ENCODE measurements at places on chromosomes 2 and 18.

GRCh38 chr2:236311286-236311685 is 47.1 kb upstream of the ASB18 start:
- DNase-seq: no peak

DNA sequence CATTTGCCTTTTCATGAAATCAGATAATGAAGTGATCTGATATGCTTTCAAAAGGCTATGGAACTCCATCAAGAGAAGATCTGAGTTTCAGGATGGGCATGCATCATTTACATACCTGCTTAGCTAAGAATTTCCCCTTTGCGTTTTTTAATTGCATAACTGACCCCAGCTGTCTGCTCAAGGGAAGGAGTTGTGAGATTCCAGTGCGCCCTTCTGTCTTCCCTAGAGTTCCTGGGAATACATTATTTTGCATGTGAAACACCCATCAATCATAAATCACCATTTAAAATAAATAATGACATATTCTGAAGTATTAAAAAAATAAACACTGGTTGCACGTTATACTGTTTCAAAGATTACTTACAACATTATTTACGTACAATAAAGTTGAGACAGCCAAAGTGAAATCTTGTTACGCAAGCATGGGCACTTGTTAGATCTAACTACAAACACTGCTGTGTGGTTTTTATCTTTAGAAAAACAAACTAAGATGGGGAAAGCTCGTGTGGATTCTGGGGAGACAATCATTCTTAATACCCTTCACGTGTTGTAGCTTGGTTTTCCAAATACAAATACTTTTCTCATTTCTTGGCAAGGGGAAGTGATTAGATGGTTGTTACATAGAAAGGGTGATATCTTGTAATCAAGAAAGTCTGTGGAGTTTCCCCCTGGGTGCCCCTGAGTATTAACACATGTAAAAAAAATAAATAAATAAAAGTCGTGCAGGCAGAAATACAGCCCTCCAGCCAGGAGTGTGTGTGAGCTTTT is 125.7 kb upstream of the LMAN1 start:
- DNase-seq: no peak

DNA sequence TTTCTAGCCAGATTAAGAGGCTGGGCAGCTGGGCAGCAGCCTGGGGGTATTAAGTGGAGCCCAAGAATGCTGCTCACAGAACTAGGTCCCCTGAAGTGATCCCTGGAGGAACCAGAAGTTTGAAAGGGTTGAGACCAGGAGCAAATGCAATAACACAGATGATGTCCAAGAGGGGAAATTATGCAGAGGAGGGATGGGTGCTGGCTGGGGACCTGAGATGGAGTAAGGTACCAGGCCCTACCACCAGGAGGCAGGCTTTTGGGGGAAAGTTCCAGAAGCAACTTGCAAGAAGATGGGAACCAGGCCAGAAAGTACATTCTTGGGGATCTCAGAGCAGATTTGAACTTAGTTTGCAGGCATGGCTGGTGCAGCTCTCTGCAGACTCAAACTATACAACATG is 175.1 kb downstream of the NCK2 start:
- DNase-seq: no peak

DNA sequence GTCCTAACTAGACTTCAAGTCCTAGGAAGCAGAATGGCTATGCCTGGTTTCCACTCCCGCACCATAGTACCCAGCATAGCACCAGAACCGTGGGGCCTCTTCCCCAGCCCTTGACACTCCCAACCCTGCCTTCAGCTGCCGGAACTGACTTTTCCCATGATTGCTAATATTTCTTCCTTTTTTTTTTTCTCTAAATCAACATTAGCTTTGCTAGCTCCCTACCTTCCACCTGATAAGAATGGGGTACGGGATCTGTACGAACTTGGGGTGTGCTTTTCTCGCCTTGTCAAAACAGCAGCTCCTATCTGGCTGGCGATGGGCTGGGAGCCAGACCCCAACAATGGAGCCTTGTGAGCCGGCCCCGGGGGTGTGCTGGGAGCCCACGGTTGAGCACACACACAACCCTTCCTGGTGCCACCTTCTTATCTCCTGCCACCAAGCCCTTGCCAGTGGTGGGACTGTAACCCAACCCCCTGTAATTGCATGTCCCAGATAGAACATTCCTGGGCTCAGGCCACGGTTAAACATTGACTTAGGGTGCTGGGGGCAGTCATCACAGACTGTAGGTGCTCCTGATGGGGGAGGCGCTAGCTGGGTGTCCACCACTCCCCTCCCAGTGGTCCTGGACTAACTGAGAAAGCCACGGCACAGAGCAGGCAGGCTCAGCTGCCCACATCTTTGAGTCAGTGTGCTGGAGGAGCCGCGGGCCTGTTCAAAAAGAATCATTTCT is 213.0 kb upstream of the HAAO start:
- no peak for DNase-seq

DNA sequence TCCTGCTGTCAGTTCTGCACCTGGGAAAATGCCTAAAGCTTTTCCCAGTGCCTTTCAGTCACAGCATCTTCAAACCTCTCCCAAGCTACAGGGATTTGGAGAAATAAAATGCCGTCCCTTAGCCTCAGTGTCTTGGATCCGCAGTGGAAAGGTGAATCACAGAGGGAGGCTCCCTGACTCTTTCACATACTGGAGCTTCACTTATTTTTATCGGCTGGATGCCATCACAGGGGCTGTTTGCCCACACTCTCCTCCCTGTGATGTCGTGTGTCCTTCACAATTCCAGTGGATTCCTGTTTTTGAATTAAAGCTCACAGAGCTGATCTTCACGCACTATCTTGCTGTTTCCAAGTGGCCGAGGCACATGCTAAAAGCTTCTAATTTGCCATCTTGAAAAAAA is 1303.1 kb upstream of the DDX18 start:
- DNase-seq: no peak
